ENCODE measurements at places on chromosomes 4 and X.

- no peak for DNase-seq
Measured at GRCh38 chr4:171031338-171031737, 781.9 kb upstream of the GALNTL6 start.

GRCh38 chrX:40262157-40263013 is 164.6 kb upstream of the BCOR start:
- no peak for DNase-seq

DNA sequence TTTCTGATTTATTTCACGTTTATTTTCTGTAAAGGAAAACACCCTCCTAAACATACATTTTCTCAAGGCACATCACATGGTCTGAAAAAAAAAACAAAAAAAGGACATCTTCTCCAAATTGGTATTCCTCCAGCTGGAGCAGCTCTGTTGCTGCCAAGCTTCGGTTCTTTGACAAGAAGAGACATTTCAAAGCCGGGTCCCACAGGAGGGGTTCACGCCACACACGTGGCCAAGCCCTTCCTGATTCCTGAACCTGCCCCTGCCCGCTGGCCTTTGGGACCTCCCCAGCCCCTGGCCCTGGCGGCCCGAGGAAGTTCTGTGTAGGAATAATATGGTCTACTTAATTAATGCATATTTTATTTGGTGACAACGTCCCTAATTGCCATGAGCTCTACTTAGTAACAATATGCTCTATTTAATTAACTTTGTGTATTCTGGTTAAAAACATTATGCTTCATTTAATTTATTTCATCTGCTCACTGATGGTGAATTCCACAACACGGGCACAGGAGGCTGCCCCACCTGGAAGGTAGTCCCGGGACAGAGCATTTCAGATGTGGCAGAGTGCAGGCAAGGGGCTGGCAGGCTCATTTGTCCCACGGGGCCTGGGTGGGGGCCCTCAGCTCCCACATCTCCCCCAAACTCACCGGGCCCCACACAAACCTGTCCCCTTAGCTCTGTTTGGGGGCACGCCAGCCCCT is 5.4 kb upstream of the RGS12 start:
- DNase-seq: no peak

- DNase-seq: no peak
Measured at GRCh38 chr4:137703195-137703594, 170.9 kb upstream of the PCDH18 start.

- DNase-seq: no peak
Measured at GRCh38 chrX:99301990-99302389, 1108.1 kb downstream of the PCDH19 start.

DNA sequence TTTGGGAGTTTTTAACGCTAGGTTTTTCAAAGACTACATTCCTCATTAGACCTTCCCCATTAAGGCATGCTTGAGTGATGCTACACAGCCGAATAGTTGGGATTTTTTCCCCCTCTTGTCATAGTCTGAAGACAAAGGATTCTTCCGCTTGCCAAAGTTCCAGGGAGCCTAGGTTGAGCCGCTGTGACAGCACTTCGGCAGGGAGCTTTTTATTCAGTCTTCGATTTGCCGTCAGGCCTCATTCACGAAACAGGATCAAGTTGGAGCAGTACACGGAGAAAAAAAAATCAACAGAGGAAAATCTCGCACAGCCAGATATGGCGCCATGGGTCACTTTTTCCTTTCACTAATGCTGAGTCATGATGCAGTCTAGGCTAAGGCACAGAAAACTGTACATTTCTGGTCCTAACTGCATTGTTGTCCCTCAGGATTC is 24.3 kb downstream of the SHROOM3 start:
- DNase-seq: peak; percentile 84

DNA sequence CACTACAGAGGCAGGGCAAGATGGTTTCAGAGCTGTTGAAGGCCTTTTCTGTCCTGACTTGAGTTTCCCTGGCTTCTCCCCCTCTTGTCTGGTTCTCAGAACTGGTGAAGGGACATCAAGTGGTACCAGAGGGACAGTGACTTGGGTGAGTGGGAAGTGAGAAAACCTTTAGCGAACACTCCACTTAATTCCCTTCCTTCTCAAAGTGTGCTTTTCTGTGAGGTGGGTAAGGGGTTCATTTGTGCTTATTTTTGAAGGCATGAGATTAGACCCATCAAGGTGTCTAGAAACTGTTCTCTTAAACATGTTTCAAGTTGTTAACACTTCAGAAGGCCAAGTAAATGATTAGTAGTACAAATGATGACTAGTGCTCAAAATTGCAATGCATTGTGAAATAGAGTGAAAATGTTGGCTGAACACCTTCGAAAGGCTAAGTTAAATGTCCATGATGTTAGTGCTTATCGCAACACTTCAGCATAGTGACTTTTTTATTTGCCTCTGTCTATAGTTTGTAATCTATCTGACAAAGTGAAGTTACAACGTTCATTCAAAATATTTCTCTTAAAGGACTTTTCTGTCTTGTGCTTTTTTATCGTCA is 2.8 kb downstream of the AREG start:
- DNase-seq: no peak

DNA sequence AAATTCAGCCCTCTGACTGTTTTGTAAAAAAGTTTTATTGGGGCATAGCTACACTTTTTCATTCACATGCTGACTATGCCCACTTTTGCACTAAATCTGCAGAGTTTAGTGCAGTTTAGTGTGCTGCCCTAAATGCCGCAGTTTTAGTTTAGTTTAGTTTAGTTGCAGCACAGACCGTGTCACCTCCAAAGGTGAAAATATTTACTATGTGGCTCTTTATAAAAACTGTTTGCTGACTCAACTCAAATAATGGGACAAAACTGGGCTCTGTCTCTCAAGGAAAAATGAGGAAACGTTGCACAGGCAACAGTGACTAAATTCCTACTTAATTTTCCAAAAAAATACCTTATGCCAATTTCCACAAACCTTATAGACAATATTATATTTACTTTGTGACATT is 314.2 kb downstream of the C4orf33 start:
- DNase-seq: no peak

GRCh38 chr4:61427818-61428495 is 227.8 kb downstream of the ADGRL3 start:
- DNase-seq: no peak

DNA sequence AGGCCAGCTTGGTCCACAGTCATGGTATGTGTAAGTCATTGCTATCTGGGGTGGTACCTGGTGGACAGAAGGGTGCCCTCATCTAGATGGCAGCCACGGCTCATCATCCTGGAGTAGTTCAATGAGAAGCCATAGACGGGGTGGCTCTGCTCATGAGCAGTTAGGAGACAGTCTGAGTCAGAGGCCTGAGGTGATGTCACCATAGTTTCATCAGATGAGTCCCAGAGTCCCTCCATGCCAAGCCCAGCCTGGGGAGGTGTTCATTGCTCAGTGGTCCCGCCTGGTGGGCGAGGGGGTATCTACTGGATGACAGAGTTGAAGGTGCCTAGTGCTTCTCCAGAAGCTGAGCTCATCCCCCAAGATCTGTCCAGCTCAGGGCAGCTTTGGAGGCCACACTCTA is 49.8 kb downstream of the DLG3 start:
- DNase-seq: no peak

- DNase-seq: no peak
Measured at GRCh38 chr4:62640296-62640695, 1440.2 kb downstream of the ADGRL3 start.
